ENCODE measurements at places on chromosomes 5 and 9.
A peak's percentile ranks its signal among the peaks of the same experiment; 100 is the strongest.

DNA sequence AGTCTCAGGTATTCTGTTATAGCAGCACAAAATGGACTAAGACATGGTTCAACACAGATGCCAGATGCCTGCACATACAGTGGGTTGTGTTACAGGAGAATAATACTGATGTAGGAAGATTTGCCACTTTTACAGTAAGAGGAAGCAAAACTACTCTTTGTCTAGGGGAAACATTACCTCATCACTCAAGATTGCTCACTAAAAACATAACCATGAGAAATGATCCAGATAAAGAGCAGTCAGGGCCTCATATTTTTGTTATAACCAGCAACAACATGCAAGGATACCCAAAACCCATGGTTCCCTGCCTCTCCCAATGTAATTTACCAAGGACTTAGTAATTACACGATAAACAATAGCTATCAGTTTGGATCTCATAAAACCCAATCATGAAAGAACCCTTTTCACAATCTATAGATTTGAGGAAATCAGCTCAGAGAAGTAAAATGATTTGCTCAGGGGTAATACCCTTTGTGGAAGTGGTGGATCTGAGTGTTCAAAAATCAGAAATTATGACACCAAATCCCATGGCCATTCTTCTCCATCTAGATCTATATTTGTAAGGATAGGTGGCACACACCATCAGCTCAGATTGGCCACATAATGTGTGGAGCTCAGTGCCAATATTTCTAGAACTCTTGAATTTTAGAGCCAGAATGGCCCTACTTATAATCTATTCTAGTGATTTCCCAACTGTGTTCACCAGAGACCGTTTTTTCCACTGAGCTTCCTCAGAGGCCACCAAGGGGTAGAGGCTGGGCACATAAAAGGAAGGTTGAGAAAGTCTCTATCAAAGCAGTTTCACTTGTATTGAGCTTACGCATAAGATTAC is 27.8 kb downstream of the DPYSL3 start:
- no peak for DNase-seq

GRCh38 chr5:56648460-56649034 is 166.8 kb upstream of the MAP3K1 start:
- no peak for DNase-seq

- no peak for DNase-seq
Observed at GRCh38 chr5:55671975-55672374, 40.1 kb downstream of the SLC38A9 start.

DNA sequence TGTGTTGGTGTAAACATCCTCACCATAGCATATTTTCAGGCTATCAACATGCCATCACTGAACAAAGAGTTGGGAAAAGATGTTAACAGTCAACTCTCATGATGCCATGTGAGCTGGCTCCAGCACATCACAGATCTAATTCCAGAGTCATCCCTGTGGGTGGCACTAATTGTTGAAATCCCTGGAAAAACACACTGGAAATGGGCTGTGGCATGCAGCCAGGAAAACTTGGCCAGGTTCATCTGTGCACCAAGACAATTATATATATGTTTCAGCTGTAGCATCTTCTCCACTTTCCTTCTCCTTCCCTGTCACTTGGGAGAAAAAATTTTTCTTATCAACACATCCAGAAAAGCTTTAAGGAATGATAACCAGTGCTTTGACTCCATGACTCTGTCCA is 313.7 kb downstream of the TRIM32 start:
- DNase-seq = no peak

DNA sequence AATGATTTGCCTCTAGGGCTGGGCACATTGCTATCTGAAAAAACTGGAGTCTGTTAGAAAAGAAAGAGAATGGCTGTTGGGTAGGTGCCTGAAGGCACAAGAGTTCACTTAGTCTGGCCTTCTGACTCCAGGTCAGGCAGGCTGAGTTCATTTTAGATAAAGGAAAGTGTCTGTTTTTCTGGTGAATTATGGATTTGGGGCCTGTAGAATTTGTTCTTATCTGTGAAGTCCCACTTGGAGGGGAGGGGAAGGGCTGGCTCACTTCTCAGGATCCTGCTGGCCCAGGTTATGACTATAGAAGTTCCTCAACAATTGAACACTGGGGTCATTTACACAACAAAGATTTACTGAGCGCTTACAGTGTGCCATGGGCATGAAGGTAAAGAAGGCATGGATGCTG is 11.5 kb upstream of the SEPTIN8 start:
- peak; percentile 3 for DNase-seq

DNA sequence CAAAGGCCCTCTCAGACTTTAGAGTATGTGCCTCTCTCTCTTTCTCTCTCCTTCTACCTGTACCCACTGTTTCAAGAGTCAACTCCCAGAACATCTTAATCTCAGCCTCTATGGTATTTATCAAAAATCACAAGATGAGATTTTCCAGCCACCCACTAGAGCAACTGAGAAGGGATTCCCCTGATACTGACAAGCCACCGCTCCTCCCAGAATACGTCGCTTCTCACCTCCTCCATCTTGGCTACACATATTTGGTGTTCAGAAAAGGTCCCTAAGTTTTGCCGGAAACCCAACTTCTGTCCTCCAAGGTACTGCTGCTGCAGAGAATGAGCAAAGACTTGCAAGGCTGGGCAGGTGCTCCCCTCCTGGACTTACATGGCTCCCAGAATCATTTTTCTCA is 6.1 kb downstream of the GARIN3 start:
- no peak for DNase-seq

- DNase-seq = no peak
Observed at GRCh38 chr5:2024986-2025721, 142.4 kb upstream of the IRX4 start.

- no peak for DNase-seq
Observed at GRCh38 chr9:7259544-7260241, 501.9 kb downstream of the KDM4C start.

GRCh38 chr9:122777935-122778627 is 10.7 kb upstream of the OR5C1 start:
- DNase-seq = no peak

GRCh38 chr5:105740242-105740641 is 1930.5 kb downstream of the EFNA5 start:
- DNase-seq = no peak

DNA sequence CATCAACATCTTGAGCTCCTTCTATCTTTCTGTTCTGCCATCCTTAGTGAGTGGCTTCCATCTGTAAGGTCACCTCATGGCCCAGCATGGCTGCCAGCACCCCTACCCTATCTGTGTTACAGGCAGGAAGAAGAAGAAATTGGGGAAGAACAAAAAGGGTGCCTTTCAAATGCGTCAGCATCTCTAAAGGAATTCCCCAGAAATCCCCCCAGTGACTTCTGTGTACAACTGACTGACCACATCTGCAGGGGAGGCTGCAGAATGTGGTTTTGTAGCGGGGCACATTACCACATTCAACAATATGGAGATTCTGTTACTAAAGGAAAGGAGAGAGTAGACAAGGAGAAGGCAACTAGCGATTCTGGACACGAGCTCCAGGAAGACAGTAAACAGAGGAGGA is 40.1 kb downstream of the ALG2 start:
- no peak for DNase-seq

DNA sequence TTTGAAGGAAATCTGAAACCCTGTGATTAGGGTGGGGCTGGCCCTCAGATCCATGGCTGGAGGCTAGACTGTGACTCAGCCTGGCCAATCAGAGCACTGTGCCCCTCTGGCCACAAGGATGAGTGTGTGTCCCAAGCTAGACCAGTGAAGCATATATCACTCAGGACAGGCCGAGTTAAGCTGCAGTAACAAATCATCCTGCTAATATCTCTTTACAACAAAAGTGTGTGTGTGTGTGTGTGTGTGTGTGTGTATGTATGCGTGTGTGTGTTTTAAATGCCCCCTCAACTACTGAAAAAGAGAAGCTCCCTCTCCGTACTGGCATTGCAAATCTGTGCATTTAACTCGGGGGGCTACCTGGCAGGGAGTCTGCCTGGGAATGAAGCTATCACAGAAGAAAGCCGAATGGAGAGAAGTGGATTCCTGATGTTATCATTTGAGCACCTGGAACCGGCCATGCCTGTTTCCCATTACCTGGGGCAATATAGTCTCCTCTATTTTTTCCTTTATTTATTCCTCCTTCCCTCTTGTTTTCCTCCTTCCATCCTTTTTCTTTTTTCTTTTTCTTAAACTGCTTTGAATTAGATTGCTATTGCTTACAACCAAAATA is 25.6 kb downstream of the STC2 start:
- no peak for DNase-seq

DNA sequence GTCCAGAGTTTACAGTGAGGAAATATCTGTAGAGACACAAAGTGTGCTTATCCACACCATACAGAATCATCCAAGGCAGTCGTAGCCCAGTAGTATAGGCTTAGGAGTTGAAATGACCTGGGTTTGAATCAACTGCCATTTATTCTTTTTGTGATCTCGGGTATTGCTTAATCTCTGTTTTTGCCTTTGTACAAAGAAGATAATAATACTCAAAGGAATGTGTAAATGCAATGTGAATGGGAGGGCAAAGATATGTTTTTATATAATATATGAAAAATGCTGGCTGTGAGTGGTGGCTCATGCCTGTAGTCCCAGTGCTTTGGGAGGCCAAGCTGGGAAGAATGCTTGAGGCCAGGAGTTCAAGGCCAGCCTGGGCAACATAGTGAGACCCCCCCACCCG is 141.1 kb downstream of the SPATA31D1 start:
- no peak for DNase-seq

- peak; percentile 70 for DNase-seq
Observed at GRCh38 chr9:120928015-120928482, 1.5 kb upstream of the TRAF1 start.

DNA sequence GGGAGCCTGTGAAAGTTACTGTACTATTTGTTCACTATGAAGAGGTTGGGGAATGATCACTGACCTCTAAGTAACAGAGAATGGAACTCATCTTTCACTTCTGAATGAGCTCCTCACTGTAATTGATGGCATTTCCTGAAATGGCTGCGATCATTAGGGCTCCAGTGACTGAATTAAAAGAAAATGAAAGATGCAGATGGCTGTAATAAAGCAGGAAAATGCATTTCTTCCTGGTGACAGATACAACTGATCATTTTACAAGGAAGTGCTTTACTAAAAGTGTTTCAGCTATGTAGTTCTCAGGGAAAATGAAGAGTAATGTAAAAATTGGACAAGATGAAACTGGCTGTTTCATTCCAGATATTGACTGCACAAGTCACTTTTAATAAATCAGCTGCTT is 1200.6 kb upstream of the NUDT12 start:
- DNase-seq = no peak

- peak; percentile 1 for DNase-seq
Observed at GRCh38 chr9:134575103-134575900, 66.3 kb upstream of the COL5A1 start.

GRCh38 chr5:18771097-18771610 is 1136.9 kb downstream of the TAF11L14 start:
- DNase-seq = no peak

All from testis (tissue), 5 donors.